Thymus (tissue), 14 donors: ENCODE measurements at places on chromosomes 6 and 20. TPM values are rescaled to one million over a fixed set of nuclear protein-coding genes. Genes with fewer than 3 reads are reported as not detected.

The ADIG gene
- total RNA-seq = not detected

The OR2W1 gene
- not detected for total RNA-seq

The FAM83B gene
- total RNA-seq = 6.6 TPM

The GRIK2 gene
- total RNA-seq = under 0.01 TPM

The HDDC2 gene
- 64.5 TPM for total RNA-seq
